ENCODE measurements at places on chromosomes 12 and 14.
A peak's percentile ranks its signal among the peaks of the same experiment; 100 is the strongest.

GRCh38 chr12:105425254-105426174 lies 95.0 kb downstream of the C12orf75 start:
- DNase-seq, result no peak

GRCh38 chr12:88142610-88142991 lies 494 bp downstream of the TMTC3 start:
- no peak for DNase-seq

- DNase-seq, result no peak
These were observed 802.7 kb downstream of the SLC16A7 start for GRCh38 chr12:60398547-60398946.

DNA sequence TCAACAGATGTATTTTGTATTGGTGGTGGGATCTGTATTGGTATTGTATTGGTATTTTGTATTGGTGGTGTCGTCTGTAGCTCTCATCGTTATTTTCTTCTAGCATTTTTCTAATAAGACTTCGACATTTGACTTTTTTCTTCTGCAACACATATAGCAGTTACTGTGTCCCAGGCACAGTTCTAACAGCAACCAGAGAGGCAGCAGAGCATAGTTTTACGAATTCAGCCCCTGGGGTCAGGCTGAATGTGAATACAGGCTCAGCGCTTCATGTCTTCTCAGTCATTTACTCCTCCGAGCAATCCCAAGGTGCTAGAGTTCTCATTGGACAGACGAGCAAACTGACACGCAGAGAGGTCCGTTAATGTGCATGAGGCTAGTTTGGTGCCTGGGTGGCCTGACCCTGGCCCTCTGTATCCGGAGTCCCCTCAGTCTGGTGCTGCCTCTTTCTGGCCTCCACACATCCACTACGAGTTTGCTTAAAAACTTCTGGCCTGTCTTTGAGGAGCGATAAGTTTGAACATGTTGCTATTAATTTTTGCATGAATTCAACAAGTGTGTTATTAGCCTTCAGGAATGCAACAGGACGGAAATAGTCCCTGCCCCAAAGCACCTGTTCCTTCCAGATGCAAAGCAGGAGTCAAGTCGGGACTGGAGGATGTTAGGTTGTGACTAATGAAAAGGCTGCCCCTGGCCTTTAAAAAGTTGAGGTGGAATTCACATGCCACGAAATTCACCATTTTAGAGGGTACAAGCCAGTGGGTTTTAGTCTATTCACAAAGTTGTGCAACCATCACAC lies 87.0 kb downstream of the GLT1D1 start:
- no peak for DNase-seq

DNA sequence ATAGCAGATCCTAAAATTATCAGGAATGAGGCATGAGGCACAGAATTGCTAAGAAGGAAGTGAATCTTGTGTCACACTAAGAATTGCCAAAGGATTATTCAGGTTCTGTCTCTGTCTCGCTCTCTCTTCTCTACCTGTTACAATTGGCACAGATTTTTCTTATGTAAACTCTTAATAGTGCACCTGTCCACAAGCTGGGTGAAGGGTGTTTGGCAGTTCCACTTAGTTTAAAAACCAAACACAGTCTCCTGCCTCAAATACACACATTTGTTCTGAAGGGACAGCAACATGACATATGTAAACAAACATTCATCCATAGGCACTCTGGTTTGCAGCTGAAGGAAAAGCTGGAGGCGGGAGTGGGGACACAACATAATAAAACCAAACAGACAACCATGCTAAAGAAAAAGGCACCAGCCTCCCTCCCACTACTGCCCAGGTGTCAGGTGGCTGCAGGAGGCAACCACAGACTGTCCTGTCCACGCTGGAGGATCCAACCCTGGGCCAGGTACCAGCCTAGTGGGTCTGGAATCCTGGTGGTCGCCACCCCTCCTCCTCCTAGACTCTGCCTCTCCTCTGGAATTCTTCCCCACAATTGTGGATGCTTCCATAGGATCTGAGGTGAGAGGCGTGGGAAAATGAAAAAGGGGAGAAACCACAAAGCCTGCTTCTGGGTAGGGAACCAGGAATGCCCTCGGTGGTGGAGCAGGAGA lies 81.2 kb downstream of the TMEM260 start:
- no peak for DNase-seq

DNA sequence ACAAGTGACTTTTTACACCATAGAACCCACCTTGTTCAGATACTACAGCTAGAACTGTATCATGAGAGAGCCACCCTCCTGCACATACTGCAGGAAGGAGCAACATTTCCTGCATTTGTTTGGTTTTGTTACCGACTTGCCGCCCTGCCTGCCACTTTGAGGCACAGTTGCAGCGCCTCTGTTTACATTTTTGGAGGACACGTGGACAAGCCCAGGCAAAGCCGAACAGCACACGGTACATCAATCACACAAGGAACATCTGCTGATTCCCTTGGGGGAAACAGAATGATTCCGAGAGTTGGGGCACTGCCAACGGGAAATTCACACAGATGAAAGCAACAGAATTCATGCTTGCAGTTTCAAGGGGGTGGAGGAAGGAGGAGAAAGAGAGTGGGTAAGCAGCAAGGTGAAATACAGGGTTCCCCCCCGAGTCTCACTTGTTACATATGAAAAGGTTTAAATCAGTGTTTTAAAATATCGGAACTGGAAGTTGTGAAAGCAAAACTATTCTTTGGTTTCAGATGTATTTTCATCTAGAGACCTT lies 110.7 kb downstream of the BTG1 start:
- DNase-seq, result no peak

DNA sequence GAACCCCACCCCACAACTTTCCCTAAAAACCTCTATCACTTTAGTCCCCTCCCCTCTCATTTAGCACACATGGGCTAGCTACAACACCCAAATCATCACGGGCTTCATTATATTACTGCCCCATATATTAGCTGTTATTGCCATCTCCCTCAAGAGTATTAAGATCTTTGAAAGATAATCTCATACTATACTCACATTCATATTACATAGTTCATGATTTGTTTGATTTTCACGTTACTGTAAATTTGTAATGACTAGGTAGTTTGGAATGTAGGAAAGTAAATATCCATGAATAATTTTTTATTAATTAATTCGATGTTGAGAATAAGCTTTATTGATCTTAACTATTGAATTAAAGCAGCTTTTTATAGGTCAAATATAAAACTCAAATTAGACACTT lies 7.9 kb downstream of the DICER1 start:
- DNase-seq, result no peak

DNA sequence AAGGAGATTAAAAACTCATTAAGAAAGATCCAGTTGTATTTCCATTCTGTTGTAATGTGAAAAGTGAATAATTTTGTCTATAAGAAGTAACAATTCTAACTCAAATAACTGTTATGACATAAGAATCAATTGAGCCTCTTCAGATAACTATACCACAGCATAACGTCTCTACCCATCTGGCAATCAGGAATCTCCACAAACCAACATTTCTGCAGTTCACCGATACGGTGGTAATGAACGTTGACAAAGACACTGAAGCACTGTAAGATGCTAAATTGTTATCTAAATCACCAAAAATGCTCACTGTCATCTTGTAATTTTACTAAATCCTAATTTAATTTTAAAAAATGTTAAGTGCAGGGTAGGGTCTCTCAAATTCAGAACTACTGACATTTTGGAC lies 130.9 kb upstream of the USP15 start:
- no peak for DNase-seq

- peak; percentile 53 for DNase-seq
These were observed 1.3 kb downstream of the CHST11 start for GRCh38 chr12:104457746-104458693.

- DNase-seq, result no peak
These were observed 408.5 kb downstream of the ZFP36L1 start for GRCh38 chr14:68384335-68384734.

DNA sequence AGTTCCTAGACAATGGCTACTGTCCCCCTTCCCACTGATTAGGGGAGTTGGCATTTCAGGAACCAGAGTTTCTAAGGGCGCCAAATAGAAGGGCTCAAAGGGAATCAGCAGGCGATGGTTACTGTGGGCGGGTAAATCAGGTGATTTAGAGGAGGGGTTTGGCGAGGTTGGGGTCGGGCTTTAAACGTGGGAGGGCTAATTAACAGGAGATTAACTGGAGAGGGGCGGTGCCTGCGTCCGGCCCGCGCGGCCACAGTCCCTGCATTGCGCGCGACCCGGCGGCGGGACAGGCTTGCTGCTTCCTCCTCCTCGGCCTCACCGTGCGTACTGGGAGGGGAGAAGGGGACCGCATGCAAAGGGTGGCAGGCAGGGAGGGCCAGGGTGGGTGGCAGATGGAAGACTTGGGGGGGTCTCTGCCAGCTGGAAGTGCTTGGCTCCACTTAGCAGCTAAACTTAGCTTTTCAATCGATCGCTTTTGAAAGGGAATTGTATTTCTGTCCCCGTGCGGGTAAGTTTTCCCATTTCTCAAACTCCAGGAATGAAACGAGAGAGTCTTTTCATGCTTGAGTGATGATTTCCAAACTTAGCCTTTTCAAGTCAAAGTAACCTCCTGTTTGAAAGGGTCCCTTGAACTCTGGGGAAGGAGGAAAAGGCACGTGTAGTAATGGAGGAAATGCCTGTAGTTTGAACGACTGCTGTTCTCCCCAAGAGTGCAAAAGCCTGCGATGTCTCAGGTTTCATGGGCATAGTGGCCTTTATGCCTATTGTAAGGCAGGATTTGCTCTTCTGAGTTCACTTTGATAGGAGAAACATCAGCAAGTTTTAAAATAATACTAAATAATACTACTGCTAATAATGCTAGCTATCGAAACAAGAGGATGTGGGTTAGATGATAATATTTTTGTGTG lies at the start of gene MGST1:
MGST1 (plus strand) TSS at position 255 of the 908 bp plus-strand sequence. CDS start 6,608 bp downstream, outside the sequence.
- DNase-seq, result no peak

GRCh38 chr12:69061574-69061973 lies 128.6 kb upstream of the CPM start:
- DNase-seq, result no peak
